Pulmonary artery endothelial cell (primary cell): ENCODE measurements at places on chromosomes 2 and 18. TPM values are rescaled to one million over a fixed set of nuclear protein-coding genes. Genes with fewer than 3 reads are reported as not detected.

- no peak for DNase-seq
These were observed 184.1 kb upstream of the KYNU start for GRCh38 chr2:142693171-142693950.

- no peak for DNase-seq
These were observed 476.3 kb downstream of the TRIB2 start for GRCh38 chr2:13193075-13193474.

Gene RELCH
- 19.5 and 36.8 TPM in 2 replicates for total RNA-seq

- DNase-seq, result no peak
These were observed 521.0 kb upstream of the NRP2 start for GRCh38 chr2:205161156-205161839.

Gene MEP1B
- not detected in 2 replicates for total RNA-seq

GRCh38 chr2:190527918-190528317 lies 6.6 kb downstream of the NEMP2 start:
- DNase-seq, result no peak

DNA sequence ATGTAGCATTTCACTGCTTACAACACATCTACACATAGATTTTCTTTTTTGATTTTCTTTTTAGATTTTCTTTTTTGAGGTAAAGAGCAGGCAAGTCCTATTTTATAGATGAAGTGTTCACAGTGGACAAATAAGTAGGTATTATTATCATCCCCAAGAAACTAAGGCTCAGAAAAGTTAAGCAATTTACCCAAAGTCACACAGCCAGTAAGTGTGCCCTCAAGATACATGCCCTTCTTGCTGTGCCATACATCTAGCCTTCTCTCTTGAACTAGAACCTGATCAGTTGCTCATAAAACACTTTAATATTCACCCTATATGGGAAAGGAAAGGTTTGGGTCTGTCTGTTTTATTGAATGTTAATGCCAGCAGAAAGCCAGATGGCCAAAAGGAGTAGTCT lies 50.3 kb downstream of the DAPL1 start:
- no peak for DNase-seq
